Natural killer cell treated with Interleukin-12 subunit alpha and Interleukin-12 subunit beta and Interleukin-15 and Interleukin-18, amount 100 ng/mL, for 72 hours (primary cell): ENCODE measurements at places on chromosomes 4 and X. TPM values are rescaled to one million over a fixed set of nuclear protein-coding genes. Genes with fewer than 3 reads are reported as not detected.

DNA sequence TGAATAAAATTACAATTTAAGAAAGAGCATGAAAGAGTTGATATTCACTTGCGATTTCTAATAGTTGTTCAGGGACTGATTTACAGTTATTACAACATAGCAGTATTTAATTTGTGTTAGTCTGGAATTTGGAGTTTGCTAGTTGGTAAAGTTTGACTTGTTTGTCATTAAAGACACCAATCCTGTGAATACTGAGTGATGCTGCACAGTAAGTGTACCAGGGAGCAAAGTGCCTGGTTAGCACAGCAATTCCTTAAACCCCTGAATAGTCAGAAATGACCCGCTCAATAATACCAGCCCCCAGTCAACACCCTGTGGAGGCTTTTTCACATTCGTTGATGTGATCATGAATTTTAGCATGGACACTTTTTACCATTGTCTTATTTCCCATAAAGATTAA is 122.2 kb upstream of the GC start:
- H3K36me3 ChIP-seq, result peaks cover 5% of the 10 kb centered on the region
- no peaks in the 10 kb centered on the region for H3K4me1 ChIP-seq
- H3K4me3 ChIP-seq, result no peak overlapping the region
- H3K27me3 ChIP-seq, result no peaks in the 10 kb centered on the region
- DNase-seq, result no peak

- H3K36me3 ChIP-seq, result no peaks in the 10 kb centered on the region
- DNase-seq, result no peak
- H3K27ac ChIP-seq, result peak overlapping the region; percentile 56
- peaks cover 11% of the 10 kb centered on the region for H3K4me1 ChIP-seq
These were observed 687 bp upstream of the ZNF275 start for GRCh38 chrX:153333266-153333665.

DNA sequence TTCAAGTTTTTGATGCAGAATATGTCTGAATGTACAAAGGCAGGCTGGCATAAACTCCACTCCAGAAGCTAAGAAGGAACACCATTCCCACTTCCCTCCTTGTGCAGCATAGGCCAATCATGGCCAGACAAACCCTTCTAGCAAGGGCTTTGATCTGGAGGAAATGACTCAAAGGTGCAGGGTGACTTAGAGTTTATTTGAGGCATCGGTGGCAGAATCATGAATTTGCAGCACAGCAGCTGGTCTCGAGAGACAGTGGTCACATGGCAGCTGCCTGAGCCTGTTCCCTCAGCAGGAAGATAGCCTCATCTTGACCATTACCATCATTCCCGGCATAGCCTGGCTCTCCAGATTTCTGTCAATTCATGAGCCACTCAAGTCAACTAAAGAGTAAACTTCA is 154.5 kb downstream of the ATP10D start:
- DNase-seq, result no peak
- H3K27ac ChIP-seq, result no peak overlapping the region
- H3K4me3 ChIP-seq, result no peak overlapping the region
- H3K27me3 ChIP-seq, result peaks cover 22% of the 10 kb centered on the region
- H3K4me1 ChIP-seq, result no peaks in the 10 kb centered on the region

GRCh38 chr4:119984996-119985395 is 81.7 kb downstream of the MAD2L1 start:
- no peak overlapping the region for H3K4me3 ChIP-seq
- no peaks in the 10 kb centered on the region for H3K36me3 ChIP-seq
- no peak overlapping the region for H3K27ac ChIP-seq
- H3K4me1 ChIP-seq, result no peaks in the 10 kb centered on the region
- H3K27me3 ChIP-seq, result no peaks in the 10 kb centered on the region
- DNase-seq, result no peak

- H3K27me3 ChIP-seq, result no peaks in the 10 kb centered on the region
- H3K27ac ChIP-seq, result no peak overlapping the region
- no peaks in the 10 kb centered on the region for H3K4me1 ChIP-seq
These were observed 47.4 kb upstream of the PDGFC start for GRCh38 chr4:157018920-157019490.

DNA sequence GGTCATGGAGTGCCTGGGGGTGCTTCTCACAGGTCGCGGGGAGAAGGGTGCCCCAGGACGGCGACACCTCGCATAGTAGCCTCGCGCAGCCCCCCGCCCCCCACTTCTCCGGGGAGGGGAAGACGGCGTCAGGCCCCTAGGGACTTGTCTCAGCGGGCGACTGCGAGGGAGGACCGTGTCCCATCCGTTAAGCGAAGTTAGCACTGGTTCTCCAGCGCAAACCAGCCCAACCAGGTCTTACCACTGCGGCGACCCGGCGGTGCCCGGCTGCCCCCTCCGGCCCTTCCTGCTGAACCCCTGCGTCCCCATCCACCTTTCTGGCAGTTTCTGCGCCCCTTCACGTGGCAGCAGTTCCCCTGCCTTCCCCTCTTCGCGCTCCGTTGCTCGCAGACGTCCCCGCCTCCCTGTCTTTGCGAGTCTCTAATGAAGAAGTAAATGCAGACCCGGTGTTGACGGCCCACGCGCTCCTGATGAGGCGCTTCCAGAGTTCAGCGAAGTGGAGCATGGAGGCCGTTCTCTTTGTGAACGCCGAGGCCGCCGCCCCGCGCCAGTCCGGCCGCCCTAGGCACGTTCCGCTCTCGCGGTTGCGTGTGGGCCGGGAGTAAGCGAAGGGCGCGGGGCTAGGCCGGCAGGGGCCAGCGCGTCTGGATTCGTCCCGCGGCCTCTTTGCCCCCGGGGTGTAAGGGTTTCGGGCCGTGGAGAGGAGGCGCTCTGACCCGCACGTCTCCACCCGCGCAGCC is 3.0 kb downstream of the SLIT2 start:
- DNase-seq, result no peak
- no peak overlapping the region for H3K27ac ChIP-seq
- peaks cover 28% of the 10 kb centered on the region for H3K27me3 ChIP-seq
- peaks cover 15% of the 10 kb centered on the region for H3K36me3 ChIP-seq
- no peaks in the 10 kb centered on the region for H3K4me1 ChIP-seq

DNA sequence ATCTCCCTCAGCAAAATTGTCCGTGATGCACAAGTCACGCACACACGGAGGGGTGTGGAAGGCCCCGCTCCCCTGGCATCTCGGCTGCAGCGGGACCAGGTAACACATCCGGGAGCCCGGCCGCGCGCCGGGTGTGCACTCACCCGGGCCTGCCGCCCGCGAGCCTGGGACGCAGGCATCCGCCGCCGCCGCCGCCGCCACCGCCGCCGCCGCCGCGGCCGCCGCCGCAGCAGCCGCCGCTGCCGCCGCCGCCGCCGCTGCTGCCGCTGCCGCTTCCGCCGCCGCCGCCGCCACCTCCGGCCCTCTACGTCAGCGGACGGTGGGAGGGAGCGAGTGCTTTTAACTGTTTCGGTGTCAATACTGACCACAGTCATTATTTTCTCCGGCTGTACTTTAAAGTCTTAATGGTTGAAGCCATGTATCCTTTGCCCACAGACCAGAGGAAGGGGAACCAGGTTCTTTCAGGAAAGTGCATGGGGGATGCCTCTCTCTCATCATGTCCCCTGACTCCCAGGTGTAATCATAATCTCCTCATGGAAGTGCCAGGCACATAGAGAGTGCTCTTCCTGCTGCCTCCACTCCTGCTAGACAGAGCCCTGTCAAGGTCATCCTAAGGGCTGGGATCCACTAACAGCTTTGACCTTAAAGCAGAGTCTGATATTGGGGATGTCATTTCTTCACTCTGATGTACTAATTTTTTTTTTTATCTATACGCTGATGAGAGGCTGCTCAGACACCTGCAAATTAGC is 38.0 kb downstream of the MAGEE2 start:
- peaks cover 7% of the 10 kb centered on the region for H3K4me1 ChIP-seq
- no peaks in the 10 kb centered on the region for H3K36me3 ChIP-seq
- peak overlapping the region; percentile 50 for H3K4me3 ChIP-seq
- H3K27me3 ChIP-seq, result peaks cover 8% of the 10 kb centered on the region
- no peak for DNase-seq
- no peak overlapping the region for H3K27ac ChIP-seq

DNA sequence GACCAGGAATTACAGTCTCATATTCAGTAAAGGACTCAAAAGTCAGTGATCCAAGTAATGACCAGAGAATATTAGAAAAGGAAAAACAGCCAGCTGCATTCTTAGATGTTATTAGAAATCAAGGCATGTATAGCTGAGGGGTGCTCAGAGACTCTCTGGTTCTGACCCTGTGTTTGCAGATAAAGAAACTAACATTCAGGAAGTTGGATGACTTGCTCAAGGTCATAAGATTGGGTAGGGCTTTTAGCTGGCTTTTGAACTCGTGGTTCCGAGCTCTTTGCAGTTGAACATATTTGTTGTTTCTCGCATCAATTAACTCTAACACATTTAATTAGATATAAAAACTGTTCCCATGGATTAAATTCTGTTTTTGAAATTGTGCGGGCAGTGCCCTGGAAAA is 62.5 kb upstream of the ENPP6 start:
- H3K4me1 ChIP-seq, result peaks cover 19% of the 10 kb centered on the region
- H3K36me3 ChIP-seq, result peaks cover 8% of the 10 kb centered on the region
- no peak for DNase-seq
- peak overlapping the region; percentile 25 for H3K4me3 ChIP-seq

GRCh38 chr4:150232029-150232428 is 153.8 kb downstream of the DCLK2 start:
- DNase-seq, result no peak
- no peak overlapping the region for H3K4me3 ChIP-seq
- no peaks in the 10 kb centered on the region for H3K36me3 ChIP-seq
- H3K4me1 ChIP-seq, result no peaks in the 10 kb centered on the region
- peaks cover 26% of the 10 kb centered on the region for H3K27me3 ChIP-seq
- H3K27ac ChIP-seq, result no peak overlapping the region

- no peak for DNase-seq
- H3K36me3 ChIP-seq, result no peaks in the 10 kb centered on the region
- no peak overlapping the region for H3K4me3 ChIP-seq
- H3K4me1 ChIP-seq, result no peaks in the 10 kb centered on the region
- H3K27me3 ChIP-seq, result peaks cover 7% of the 10 kb centered on the region
- H3K27ac ChIP-seq, result no peak overlapping the region
These were observed 77.5 kb downstream of the MID1IP1 start for GRCh38 chrX:38878641-38879340.

- H3K4me3 ChIP-seq, result no peak overlapping the region
- H3K27ac ChIP-seq, result no peak overlapping the region
- no peaks in the 10 kb centered on the region for H3K36me3 ChIP-seq
- H3K4me1 ChIP-seq, result no peaks in the 10 kb centered on the region
These were observed 566.3 kb upstream of the NR3C2 start for GRCh38 chr4:149008415-149009025.

GRCh38 chrX:118250445-118250844 is 95.5 kb upstream of the WDR44 start:
- H3K36me3 ChIP-seq, result no peaks in the 10 kb centered on the region
- no peak for DNase-seq
- H3K4me3 ChIP-seq, result no peak overlapping the region
- H3K27ac ChIP-seq, result no peak overlapping the region
- no peaks in the 10 kb centered on the region for H3K27me3 ChIP-seq
- H3K4me1 ChIP-seq, result no peaks in the 10 kb centered on the region

- no peaks in the 10 kb centered on the region for H3K4me1 ChIP-seq
- H3K36me3 ChIP-seq, result no peaks in the 10 kb centered on the region
- peaks cover 20% of the 10 kb centered on the region for H3K27me3 ChIP-seq
- no peak overlapping the region for H3K4me3 ChIP-seq
- DNase-seq, result no peak
These were observed 135.5 kb downstream of the REPS2 start for GRCh38 chrX:17081968-17082367.

DNA sequence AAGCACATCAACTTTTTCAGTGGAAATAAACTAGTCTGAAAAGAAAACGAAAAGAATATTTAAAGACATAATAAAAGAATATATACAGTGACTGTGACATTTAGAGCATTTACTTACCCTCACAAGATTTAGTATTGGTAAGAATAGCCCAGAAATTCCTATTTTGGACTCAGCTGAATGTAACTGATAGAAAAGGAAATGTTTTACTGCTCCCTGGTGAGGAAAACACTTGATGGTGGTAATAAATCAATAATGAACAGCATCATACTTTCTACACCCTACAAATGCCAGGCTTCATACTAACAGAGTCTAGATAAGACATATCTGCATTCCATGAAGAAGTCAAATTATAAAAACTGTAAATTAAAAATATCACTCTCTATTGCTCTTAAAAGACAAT is 753.5 kb upstream of the PCDH10 start:
- H3K4me3 ChIP-seq, result no peak overlapping the region
- peaks cover 5% of the 10 kb centered on the region for H3K36me3 ChIP-seq
- no peak overlapping the region for H3K27ac ChIP-seq
- no peaks in the 10 kb centered on the region for H3K4me1 ChIP-seq

SPON2 gene
- 1.5 TPM for total RNA-seq

FAT4 gene
- total RNA-seq, result 1.4 TPM

USP27X gene
- 1.00 TPM for total RNA-seq

CXorf49 gene
- not detected for total RNA-seq

GASK1B gene
- not detected for total RNA-seq

BEX2 gene
- 2.6 TPM for total RNA-seq

CISD2 gene
- 31.1 TPM for total RNA-seq

AMER1 gene
- 4.4 TPM for total RNA-seq

NSUN7 gene
- not detected for total RNA-seq

TKTL2 gene
- total RNA-seq, result not detected

H2BW2 gene
- total RNA-seq, result not detected
